A549 treated with CORT108297 at 1 μM for 4 hours (cell line): ENCODE measurements at places on chromosomes 11 and 22. TPM values are rescaled to one million over a fixed set of nuclear protein-coding genes. Genes with fewer than 3 reads are reported as not detected.

Gene SHISA8
- total RNA-seq = 0.16 to 0.33 TPM (median 0.18 TPM) in 4 of 5 replicates, not detected in the other

Gene KBTBD3
- total RNA-seq = 1.1 to 1.6 TPM (median 1.3 TPM) in 5 replicates

Gene MED15
- total RNA-seq = 43.4 to 58.7 TPM (median 55.0 TPM) in 5 replicates

Gene OR8B8
- total RNA-seq = not detected in 5 replicates

Gene WBP2NL
- total RNA-seq = 0.05 to 0.21 TPM (median 0.06 TPM) in 3 of 5 replicates, not detected in the others

Gene APOBEC3B
- 27.4 to 32.1 TPM (median 30.0 TPM) in 5 replicates for total RNA-seq

Gene SYT8
- total RNA-seq = 0.05 to 0.39 TPM (median 0.06 TPM) in 3 of 5 replicates, not detected in the others

Gene KCTD17
- total RNA-seq = 20.3 to 27.5 TPM (median 26.7 TPM) in 5 replicates

Gene SCGB2A2
- not detected in 5 replicates for total RNA-seq
